ENCODE measurements at places on chromosomes 3 and 15.

DNA sequence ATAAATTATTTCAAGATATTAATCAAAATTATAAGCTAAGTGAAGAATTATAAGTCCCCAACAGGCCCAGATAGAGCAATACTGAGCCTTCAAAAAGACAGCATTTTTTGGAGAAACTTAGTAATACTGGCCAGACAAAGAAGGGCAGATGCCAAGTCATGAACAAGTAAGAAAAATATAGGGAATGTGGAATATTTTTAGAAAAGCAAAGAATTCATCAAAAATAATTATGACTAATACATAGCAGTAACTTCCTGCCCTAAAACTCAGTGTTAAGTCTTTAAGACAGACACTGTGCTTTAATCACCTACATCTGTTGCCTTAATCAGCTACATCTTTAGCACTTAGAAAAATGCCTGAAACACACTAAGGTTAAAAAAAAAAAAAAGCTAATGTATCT, 31.2 kb downstream of the DPH6 start:
- no peak for DNase-seq

DNA sequence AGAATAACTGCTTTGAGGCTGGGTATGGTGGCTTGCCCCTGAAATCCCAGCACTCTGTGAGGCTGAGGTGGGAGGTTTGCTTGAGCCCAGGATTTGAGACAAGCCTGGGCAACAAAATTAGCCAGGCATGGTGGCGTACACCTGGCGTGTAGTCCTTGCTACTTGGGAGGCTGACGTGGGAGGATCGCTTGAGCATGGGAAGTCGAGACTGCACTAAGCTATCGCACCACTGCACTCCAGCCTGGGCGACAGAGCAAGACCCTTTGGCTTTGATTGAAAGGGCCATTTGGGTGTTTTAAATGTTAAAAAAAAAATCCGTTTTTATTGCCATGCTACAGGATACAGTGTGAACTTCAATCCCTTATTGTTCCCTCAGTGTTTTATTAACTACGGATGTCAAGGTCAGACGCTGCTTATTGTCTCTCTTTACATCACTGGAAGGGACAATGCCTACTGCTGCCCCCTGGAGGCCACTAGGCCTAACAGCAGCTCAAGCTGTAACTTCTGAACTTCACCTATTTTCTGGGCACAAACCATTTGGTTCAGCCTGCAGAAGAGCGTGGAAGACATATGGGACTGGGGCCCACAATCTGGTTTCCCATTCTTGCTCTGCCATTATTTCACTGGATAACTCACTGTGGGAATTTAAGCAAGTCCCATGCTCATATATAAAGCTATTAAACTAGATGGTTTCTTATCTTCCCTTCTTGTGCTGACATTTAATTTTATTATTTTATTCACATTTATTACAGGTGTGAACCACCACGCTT, 15.3 kb upstream of the IREB2 start:
- no peak for DNase-seq

DNA sequence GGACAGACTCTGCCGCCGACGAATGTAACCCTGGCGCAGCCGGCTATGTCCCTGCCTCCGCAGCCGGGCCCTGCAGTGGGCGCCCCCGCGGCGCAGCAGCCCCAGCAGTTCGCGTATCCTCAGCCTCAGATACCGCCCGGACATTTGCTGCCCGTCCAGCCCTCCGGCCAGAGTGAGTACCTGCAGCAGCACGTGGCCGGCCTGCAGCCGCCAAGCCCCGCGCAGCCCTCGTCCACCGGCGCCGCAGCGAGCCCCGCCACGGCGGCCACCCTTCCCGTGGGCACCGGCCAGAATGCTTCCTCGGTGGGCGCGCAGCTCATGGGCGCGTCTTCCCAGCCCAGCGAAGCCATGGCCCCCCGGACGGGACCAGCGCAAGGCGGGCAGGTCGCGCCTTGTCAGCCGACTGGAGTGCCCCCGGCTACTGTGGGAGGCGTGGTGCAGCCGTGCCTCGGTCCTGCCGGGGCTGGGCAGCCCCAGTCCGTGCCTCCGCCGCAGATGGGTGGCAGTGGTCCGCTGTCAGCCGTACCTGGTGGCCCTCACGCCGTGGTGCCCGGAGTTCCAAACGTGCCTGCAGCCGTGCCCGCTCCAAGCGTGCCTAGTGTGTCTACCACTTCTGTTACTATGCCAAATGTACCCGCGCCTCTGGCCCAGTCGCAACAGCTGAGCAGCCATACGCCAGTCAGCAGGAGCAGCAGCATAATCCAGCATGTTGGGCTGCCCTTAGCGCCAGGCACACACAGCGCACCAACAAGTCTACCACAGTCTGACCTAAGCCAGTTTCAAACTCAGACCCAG, 2.4 kb downstream of the TSC22D2 start:
- no peak for DNase-seq

- no peak for DNase-seq
These were observed 633.5 kb downstream of the CADM2 start for GRCh38 chr3:85592256-85592655.

GRCh38 chr3:179373938-179374337, 26.4 kb downstream of the MFN1 start:
- DNase-seq: no peak

GRCh38 chr15:69920221-69920620, 177.5 kb downstream of the TLE3 start:
- DNase-seq: no peak

GRCh38 chr3:13240928-13241618, 167.8 kb upstream of the IQSEC1 start:
- no peak for DNase-seq
